Trophoblast cell (in vitro differentiated cells and primary cell): ENCODE measurements at places on chromosomes 2 and 18.

DNA sequence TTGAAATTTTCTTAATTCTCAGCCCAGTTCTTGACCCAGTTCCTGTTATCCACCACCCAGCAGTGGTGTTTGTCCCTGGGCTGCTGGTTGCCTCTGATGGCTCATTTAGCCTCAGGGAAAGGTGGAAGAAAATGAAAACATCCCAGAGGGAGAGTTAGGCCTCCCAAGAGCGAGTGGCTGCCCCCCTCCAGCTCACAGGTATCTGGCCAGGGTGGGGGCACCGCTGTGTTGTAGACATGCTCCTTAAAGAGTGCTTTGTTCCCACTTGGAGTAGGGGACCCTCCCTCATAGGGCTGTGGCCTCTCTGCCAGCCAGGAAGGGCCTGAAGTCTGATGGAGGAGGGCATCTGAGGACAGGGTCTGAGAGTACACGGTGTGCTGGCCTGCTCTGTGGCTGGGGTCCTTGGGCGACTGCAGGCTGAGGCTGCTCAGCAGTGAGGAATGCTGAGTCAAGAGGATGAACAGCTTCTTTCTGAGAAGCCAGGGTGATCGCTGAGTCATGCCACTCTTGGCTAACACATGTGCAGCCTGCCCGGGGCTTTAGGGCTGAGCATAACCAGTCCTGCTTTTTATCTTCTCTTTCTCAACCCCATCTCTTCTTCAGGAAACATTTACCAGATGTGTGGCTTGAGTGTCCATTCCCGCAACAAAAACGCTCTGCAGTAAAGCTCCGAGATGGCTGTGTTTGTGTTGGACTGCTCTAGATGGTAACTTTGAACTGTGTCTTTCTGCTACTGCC, 72.3 kb downstream of the IL1R2 start:
- DNase-seq: peak; percentile 98

DNA sequence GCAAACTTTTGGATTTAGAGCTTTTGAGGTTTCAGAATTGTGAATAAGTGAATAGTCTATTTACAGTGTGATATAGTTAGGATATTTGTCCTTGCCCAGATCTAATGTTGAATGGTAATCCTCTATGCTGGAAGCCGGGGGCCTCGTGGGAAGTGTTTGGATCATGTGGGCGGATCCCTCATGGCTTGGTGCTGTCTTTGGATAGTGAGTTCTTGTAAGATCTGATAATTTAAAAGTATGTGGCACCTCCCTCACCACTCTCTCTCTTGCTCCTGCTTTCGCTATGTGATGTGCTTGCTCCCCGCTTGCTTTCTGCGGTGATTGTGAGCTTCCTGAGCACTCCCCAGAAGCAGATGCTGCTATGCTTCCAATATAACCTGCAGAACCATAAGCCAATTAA, 128.0 kb upstream of the KCNJ3 start:
- DNase-seq: no peak

DNA sequence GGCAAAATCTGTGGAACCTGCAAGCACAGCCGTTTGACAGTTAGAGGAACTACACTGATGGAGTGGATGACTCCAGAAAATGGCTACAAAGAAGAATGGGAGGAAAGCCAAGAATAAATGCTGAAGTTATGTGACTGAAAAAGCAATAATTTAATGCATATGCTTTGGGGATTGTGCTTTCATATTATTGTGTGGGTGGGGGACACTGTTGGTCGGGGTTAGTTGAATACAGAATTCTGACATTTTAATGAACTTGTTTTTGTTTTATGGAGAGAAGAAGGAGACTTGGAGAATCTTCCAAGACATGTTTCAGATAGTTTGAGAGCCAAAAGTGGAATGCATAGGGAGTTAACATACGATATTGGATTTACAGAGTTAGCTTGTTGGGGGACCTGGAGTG, 68.5 kb downstream of the NRP2 start:
- DNase-seq: no peak

GRCh38 chr2:79041032-79041448, 15.5 kb downstream of the REG3G start:
- no peak for DNase-seq

- no peak for DNase-seq
Observed at GRCh38 chr18:55400081-55400480, 187.9 kb downstream of the TCF4 start.

DNA sequence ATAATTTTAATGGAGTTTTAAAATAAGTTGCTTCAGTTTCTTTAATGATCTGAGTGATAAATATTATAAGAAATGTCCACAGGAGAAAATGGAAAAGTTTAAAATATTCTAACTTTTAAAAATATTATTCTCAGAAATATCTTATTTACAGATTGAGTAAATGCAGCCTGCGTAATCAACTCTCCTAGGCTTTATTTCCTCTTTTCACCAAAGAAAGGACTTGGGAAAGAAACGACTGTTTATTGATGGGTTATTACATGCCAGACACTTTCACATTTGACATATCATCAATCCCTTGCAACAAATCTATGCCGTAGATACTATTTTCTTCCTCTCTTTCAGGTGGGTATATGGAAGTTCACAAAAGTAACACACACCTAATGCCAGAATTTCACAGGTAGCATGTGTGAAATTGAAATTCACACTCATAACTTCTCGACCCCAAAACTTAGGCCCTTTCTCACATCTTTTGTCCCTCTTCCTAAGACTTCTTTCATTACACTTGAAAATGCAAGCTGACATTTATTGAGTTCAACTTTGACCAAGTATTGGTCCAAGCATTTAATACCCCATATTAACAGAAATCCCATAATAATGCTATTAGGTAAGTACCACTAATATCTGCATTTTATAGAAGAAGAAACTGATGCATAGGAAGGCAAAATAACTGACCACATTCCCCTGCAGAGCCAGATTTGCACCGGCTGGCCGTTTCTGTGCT, 49.2 kb downstream of the MYOM1 start:
- DNase-seq: no peak

DNA sequence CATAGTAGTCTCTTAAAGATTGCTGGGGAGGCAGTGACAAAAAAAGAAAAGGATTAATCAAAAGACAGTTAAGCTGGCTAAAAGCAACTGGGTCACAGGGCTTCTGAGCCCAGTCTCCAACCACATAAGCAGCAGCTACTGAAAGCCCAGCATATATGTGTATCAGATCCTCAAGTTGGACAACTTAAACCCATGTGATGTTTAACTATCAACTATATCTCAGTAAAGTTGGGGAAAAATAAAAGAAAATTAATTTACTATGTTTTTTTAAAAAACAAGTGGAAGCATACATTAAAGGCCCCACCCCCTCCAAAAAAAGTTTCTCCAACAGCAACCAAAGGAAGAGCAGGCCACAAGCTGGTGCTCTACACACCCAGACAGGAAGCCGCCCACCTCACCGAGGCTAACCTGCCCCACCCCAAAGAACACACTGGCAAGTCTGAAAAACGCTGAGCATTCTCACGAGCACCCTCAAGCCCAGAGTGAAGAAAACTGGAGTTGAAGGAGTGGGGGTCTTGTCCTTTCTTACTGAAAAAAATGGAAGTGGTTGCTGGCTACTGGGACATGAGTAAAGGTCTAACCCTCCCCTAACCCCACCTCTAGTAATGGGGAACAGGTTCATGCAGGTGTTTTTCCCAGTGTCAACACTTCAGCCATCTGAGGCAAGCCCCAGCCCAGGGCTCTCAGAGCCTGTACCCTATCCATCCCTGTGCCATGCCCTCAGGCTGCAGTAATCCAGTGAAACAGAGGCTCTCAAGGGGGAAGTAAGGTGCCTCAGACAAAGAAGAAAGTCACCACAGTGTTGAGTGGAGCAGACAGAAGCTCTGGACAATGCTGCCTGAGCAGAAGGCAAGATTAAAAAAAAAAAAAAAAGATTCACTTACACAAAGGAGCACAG, 106.3 kb downstream of the GYPC start:
- DNase-seq: no peak

DNA sequence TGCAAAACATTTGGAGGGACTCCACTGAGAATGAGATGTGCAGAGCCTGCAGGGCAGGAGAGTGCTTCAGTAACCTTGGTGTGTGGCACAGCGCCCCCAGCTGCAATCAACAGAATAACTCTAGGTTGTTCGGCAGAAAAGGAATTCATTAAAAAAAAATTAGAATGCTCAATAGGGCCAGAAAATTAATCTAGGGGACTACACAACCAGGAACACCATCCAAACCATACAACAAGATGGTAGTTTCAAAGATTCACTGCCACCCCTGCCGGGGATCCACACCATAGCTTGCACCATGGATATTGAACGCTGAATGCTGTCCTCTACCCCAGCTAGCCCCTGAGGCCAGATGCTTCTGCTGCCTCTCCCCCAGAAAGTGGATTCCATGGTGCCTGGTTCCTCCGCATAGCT, 50.1 kb downstream of the THUMPD2 start:
- no peak for DNase-seq

GRCh38 chr18:45127405-45127804, 446.7 kb downstream of the SETBP1 start:
- no peak for DNase-seq

- no peak for DNase-seq
Observed at GRCh38 chr18:5166606-5167280, 30.3 kb downstream of the AKAIN1 start.

GRCh38 chr2:26034637-26034992, 731 bp downstream of the RAB10 start:
- DNase-seq: no peak

DNA sequence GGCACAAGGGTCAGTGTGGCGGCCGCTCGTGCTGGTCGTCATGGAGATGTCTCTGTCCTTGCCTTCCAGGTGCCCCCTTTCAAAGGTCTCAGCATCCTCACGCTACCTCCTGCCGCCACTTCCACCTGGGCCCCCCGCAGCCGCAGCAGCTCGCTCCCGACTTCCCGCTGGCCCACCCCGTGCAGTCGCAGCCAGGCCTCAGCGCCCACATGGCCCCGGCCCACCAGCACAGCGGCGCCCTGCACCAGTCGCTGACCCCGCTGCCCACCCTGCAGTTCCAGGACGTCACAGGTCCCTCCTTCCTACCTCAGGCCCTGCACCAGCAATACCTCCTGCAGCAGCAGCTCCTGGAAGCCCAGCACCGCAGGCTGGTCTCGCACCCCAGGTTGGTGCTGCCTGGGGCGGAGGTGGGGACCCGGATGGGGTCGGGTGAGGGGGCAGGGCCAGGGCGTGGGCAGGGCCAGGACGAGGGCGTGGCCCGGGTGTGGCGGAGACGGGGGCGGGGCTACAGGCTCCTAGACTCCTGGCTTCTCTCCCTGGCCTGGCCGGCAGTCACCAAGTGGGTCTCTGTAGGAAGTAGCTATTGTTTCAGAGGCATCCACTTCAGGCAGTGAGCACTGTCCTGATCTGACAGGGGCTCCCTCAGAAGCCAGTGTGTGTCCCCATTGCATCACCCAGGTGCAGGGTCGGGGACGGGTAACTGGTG, 223.7 kb downstream of the LOXHD1 start:
- DNase-seq: no peak

DNA sequence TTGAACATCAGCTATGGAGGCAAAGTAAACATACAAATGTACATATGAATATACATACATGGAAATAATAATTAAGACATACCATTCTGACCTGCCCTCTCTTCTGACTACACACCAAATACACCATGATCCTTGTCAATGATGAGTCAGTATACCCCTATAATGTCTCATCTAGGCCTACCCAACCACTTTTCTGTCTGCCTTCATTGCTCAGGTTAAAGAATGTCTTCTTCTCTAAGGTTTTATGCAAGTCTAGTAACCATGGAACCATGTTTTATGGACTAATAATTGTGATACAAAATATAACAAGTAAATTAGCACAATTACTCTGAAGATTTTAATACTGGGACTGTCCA, 128.7 kb downstream of the NCKAP5 start:
- DNase-seq: no peak

GRCh38 chr18:78528411-78529258, 451.0 kb upstream of the SALL3 start:
- DNase-seq: no peak

- no peak for DNase-seq
Observed at GRCh38 chr2:217247476-217247875, 387.6 kb upstream of the TNP1 start.

DNA sequence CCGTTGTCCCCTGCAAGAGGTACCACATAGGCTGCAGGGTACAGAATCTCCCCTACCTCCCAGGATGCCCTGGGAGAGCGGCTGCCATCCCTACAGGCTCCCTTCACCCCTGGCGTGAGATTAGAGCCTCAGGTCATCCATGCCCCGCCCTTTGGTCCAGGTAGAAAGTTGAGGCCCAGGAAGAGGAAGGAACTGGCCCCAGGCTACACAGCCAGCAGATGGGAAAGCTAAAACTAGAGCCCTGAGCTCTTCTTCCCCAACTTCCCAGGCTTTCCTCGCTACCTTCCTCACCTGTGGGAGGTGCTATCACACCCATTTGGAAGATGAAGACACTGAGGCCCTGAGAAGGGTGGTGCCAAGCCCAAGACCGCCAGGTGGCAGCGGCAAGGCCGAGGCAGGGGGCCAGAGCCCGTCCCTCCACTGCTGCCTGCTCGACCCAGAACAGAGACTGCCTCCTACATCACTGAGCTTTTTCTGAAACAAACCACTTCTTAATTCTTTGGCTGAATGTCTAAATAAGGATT, 25.8 kb downstream of the CIB4 start:
- DNase-seq: no peak

GRCh38 chr2:227856697-227857096, 14.7 kb upstream of the DAW1 start:
- no peak for DNase-seq

DNA sequence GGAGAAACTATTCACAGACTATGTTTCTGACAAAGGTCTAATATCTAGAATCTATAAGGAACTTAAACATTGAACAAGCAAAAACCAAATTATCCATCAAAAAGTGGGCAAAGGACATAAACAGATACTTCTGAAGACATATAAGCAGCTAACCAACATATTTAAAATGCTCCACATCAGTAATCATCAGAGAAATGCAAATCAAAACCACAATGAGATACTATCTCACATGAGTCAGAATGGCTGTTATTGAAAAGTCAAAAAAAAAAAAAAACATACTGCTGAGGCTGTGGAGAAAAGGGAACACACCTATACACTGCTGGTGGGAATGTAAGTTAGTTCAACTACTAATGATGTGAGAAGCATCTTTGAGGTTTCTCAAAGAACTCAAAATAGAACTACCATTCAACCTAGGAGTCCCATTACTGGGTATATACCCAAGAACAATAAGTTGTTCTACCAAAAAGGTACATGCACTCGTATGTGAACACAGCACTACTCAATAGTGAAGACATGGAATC, 220.4 kb upstream of the TFPI start:
- DNase-seq: peak; percentile 70

DNA sequence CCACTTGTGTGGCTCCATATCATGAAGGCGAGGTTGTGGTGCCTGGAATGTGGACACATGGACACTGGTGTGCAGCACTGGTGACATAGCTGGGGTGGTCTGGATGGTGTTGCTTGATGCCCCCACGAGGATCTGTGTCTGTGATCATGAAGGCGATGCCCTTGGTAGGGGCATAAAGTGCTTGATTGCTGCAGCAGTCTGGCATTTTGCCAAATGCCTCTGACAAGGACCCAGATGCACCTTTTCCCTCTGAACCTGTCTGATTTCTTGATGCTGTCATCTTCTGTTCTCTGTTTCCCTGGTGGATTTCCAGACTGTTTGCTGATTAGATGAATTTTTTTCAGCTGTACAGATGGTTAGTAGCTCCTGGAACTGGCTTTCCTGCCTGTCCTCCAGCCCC, 752.0 kb upstream of the HS6ST1 start:
- DNase-seq: no peak

GRCh38 chr2:184679219-184680018, 81.1 kb downstream of the ZNF804A start:
- DNase-seq: no peak

- no peak for DNase-seq
Observed at GRCh38 chr2:101678379-101678778, 19.1 kb upstream of the MAP4K4 start.
